Vagina (tissue), 2 donors: ENCODE measurements at places on chromosomes 13 and 19.

DNA sequence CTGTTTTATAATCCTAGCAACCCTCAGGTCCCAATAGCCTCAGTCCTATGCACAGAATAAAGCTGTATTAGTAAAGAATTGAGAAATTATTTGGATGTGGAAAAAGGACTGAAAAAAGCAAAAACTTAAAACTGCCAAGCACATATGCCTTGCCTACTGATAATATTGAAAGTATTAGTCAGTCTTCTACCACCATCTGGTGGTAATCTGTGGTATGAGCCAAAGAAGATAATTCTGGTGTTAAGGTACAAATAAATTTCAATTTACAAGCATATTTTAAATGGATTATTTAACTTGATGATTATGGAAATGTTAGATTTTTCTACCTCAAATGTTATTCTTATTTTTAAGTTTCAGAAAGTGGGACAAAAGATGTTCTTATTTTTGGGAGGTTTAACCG is 460.3 kb upstream of the KLHL1 start:
- no peak for DNase-seq
- no peaks in the 10 kb centered on the region for H3K36me3 ChIP-seq
- no peaks in the 10 kb centered on the region for H3K4me1 ChIP-seq
- H3K4me3 ChIP-seq: no peak overlapping the region
- no peaks in the 10 kb centered on the region for H3K27me3 ChIP-seq

DNA sequence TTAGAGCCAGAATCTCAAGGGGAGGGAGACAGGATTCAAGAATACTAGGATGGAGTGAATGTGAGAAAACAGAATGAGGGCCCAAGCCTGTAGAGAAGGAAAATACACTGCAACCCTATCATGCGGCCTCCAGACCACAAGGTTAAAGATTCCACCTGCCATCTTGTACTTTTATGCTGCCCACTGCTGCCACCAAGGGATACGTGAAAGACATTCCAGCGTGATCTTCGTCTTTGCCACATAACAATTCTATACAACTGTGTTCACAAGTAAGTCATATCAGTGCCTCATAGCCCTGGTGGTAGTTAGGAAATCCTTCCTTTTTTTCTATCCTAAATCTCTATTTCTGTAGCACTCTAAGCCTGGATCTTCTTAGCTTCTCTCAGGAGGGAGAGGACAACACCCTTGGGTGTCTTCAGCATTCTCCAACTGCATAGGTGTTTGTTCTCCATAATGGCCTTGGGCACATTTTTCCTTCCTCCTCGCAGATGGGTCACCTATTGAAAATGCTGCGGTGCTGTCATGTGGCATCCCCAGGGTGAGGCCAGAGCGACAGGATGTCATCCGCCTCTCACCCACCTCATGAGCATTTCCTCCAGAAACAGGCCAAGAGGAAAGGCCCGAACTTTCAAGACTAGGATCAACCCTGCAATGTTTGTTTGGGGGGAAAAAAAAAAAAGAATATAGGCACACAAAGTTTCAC is 13.6 kb downstream of the TPT1 start:
- H3K27me3 ChIP-seq: no peaks in the 10 kb centered on the region
- DNase-seq: no peak
- no peak overlapping the region for H3K4me3 ChIP-seq
- H3K4me1 ChIP-seq: peaks cover 35% of the 10 kb centered on the region
- no peaks in the 10 kb centered on the region for H3K36me3 ChIP-seq
- peak overlapping the region; percentile 63 for H3K27ac ChIP-seq

GRCh38 chr13:40666933-40667621 is 636 bp upstream of the FOXO1 start:
- H3K27ac ChIP-seq: peak overlapping the region; percentile 96
- no peaks in the 10 kb centered on the region for H3K36me3 ChIP-seq

DNA sequence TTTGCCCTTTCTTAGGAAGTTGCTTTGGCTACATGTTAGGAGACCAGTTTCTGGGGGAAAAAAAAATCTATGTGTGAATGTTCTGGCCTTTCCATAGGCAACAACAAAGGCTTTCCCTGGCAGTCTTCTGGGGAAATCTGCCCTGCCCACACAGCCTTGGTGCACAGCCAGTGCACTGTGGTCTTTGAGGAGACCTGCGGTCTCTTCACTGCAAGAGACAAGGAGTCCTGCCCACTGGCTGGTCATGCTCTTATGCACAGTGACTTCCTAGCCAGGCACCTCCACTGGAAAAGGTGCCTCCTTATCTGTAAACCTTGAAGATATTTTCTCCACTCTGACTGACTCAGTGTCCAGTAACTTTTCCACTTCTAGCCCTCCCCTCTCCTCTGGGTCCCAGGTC is 155.1 kb downstream of the SUCLA2 start:
- no peak overlapping the region for H3K27ac ChIP-seq
- H3K4me3 ChIP-seq: no peak overlapping the region
- no peaks in the 10 kb centered on the region for H3K36me3 ChIP-seq

DNA sequence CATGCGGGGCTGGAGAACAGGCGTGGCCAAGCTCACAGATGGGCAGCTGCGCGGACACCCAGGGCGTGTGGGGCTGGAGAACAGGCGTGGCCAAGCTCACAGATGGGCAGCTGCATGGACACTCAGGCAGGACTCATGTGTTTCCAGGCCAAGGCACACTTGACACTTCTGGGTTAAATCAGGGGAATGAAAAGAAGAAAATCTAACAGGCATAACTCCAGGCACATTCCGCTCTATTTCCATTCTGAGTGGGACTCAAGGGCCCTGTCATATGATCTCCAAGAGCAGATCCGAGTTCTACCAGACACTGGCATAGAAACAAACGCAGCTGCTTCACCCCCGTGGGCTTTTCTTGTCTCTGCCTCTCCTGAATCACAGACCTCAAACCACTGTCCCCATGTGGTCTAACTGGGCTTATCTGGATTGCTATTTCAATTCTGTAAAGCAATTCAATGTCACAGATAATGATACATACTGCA is 17.4 kb upstream of the C13orf46 start:
- no peaks in the 10 kb centered on the region for H3K27me3 ChIP-seq
- H3K4me1 ChIP-seq: no peaks in the 10 kb centered on the region
- H3K4me3 ChIP-seq: no peak overlapping the region
- DNase-seq: no peak

GRCh38 chr13:114099918-114100445 is 32.4 kb downstream of the RASA3 start:
- H3K27ac ChIP-seq: peak overlapping the region; percentile 82
- no peaks in the 10 kb centered on the region for H3K36me3 ChIP-seq
- no peak overlapping the region for H3K4me3 ChIP-seq
- H3K27me3 ChIP-seq: no peaks in the 10 kb centered on the region

- H3K27me3 ChIP-seq: no peaks in the 10 kb centered on the region
- peak; percentile 79 for DNase-seq
- H3K36me3 ChIP-seq: no peaks in the 10 kb centered on the region
- H3K4me1 ChIP-seq: no peaks in the 10 kb centered on the region
- no peak overlapping the region for H3K27ac ChIP-seq
- H3K4me3 ChIP-seq: no peak overlapping the region
Observed at GRCh38 chr13:99374994-99375737, 68.0 kb upstream of the GPR183 start.

DNA sequence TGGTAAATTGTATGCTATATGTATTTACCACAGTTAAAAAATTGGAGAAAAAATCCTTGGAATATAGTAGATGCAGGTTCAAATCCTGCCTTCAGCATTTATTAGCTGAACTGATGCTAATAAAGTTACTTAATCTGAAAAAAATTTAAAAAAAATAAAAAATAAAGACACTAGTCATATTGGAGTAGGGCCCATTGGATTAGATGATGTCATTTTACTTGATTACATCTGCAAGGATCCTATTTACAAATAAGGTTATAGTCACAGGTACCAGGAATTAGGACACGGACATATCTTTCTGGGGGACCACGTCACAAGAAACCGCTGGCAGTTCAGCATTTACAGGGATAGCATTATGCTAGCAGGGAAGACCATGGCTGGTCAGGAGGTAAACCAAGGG is 6.2 kb downstream of the ZNF555 start:
- peaks cover 8% of the 10 kb centered on the region for H3K4me1 ChIP-seq
- no peak for DNase-seq
- no peak overlapping the region for H3K27ac ChIP-seq
- no peak overlapping the region for H3K4me3 ChIP-seq
- H3K27me3 ChIP-seq: no peaks in the 10 kb centered on the region
